ENCODE measurements at places on chromosomes 5 and 9. TPM values are rescaled to one million over a fixed set of nuclear protein-coding genes. Genes with fewer than 3 reads are reported as not detected.

DNA sequence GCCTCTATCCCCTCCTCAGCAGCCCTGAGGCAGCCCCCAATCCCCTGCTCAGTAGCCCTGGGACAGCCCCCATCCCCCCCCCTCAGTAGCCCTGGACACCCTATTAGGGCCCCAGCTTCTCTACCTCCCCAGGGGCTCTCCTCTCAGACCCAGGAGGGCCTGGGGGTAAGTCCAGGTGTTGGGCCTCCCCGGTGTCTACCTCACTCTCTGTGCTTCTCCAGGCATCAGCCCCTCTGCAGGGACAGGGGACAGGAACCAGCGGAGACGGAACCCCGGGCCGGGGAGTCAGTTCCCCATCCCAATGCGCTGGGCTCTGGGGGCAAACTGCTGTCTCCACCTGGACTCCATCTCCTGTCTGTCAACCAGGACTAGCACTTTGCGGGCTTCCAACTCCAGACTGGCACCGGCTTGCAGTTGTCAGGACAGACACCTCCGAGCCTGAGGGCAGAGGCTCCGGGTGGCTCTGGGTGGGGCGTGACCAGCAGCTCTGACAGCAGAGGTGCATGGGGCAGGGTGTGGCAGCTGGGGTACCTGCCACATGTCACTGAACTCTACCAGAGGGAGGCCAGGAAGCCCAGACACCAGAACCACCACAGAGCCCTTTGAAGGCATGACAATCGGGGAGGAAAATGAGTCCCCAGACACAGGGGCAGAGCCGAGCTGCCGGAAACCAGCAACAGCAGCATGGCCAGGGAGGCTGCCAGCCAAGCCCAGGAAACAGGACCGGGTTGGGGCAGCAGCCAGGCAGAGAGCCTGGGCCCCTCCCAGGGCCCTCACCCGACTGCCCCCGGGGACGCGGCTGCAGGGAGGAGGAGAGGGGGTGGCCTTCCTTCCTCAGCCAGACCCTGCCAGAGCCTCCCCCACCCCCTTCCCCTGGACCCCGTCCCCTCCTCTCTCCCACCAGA is 17.7 kb upstream of the UBAC1 start:
- no peak for DNase-seq

- DNase-seq: no peak
These were observed 175.1 kb downstream of the HCN1 start for GRCh38 chr5:45521067-45521466.

DNA sequence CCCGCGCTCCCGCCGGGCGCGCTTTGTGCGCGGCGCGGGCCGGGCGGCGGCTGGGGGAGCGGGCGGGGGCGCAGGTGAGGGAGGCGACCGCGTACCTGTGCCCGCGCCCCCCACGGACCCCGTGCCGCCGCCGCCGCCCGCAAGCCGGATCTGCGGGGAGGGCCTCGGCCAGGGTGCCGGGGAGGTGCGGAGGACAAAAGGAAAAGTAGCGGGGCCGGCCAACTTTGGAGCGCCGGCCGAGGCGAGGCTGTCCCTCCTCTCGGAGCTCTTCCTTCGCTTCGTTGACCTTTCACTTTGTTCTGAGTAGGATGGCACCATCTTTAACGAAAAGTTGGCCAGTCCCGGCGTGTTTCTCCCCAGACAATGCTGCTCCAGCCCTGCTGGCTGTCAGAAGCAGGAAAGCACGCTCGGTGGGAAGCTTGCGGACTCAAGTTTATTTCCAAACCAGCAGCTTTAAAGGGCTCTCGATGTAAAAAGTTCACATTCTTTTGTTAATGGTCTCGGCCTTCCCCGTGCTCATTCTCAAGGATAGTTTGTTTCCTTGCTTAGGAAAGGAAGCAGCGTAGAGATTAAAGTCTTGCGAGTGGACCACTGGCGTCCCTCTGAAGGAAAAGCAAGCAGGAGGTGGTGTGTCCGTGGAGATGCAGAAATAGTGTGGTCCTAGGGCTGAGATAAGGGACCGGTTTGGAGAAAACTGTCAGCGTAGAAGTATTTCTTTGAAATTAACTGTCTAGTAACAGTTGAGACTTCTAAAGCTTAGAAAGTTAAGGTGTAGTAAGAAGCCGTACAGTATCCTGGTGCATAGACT is 639 bp downstream of the EHMT1 start:
- DNase-seq: peak; percentile 58

- DNase-seq: no peak
These were observed 117.1 kb downstream of the NUDT12 start for GRCh38 chr5:103445426-103446035.

DNA sequence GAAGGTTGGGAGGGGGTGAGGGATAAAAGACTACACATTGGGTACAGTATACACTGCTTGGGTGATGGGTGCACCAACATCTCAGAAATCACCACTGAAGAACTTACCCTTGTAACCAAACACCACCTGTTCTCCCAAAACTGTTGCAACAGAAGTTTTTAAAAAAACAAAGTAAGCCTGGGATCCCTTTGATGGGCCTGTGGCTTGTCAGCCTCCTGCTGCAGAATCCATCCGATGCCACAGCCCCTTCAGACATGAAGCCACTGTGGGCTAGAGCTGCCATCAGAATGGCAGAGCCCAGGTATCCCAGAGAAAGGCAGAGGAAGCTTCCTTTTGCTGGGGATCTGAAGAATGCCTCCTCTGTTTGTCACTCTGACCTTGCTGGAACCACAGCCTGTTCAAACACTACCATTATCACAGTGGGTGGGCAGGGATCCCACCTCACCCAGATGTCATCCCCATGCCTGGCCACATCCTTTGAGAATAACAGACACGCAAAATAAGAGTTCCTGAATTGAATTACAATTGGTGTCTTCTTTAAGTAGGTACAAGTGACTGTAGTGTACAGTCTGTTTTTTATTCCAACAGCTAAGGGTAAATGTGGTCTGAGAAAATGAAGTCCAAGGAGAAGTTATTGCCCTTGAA is 78.1 kb upstream of the DIRAS2 start:
- no peak for DNase-seq

SPATA31D4 gene
- total RNA-seq: not detected

STPG3 gene
- total RNA-seq: not detected

NUTM2F gene
- total RNA-seq: not detected

Data from Daoy (cell line).